ENCODE measurements at places on chromosomes 4 and X.

GRCh38 chr4:154314248-154314647 is 177.4 kb downstream of the DCHS2 start:
- no peak for DNase-seq

DNA sequence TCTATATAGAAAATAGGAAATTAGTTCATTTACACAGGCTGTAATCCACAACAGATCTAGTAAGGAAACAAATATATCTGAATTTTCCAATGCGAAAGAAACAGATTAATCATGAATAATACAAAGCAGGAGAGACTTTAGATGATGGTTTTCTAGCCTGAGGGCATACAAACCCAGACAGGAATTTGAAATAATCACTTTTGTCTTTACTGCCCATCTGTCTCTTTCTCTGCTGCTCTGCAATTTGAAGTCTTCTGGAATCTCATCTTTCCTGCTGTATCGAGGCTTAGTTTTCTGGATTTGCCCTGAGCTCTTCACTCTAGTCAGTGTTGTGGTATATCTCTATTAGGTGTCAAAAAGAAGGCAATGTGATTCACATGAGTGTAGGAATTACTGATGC is 711.8 kb upstream of the FAM241A start:
- no peak for DNase-seq

DNA sequence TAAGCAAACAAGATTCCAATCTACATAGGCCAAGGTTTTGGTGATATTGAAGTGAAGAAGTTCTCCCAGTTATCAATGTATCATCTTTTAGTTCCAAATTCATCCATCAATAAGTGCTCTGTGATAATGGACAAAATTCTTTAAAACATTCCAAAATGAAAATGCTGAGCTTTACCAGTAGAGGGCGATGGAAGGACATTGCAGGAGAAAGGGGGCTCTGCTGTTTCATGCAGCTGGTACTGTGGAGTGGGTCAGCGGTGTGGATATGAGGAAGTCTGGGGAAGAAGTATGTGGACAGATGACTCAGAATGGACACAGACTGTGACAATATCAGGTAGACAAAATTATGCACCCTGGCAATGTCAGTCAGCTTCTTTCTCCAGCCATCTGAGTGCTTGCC is 46.6 kb upstream of the HS6ST2 start:
- DNase-seq, result no peak

DNA sequence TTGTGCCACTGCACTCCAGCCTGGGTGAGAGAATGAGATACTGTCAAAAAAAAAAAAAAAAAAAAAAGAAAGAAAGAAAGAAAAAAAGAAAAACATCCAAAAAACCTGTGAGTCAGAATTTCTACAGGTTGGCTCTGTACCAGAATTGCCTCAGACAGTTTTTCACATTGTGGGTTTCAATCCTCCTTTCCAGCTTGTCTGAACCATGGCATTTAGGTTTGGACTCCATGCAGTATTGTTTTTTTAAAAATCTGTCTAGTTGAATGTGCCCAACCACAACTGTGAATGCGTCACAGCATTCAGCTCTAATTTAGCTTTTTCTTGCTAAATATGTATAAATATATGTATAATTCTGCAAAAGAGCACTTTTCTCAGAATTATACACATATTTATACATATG is 31.4 kb upstream of the ARSH start:
- no peak for DNase-seq

- DNase-seq, result no peak
These were observed 5.2 kb upstream of the ARX start for GRCh38 chrX:25020905-25021449.

Measured in GDM1 (cell line).